ENCODE measurements at places on chromosomes 2 and 18.

- no peak for DNase-seq
These were observed 402.6 kb upstream of the MEIS1 start for GRCh38 chr2:66032226-66032775.

GRCh38 chr2:25979001-25979400 is 3.3 kb downstream of the KIF3C start:
- DNase-seq = no peak

- no peak for DNase-seq
These were observed 20.5 kb upstream of the MYCN start for GRCh38 chr2:15919716-15920434.

DNA sequence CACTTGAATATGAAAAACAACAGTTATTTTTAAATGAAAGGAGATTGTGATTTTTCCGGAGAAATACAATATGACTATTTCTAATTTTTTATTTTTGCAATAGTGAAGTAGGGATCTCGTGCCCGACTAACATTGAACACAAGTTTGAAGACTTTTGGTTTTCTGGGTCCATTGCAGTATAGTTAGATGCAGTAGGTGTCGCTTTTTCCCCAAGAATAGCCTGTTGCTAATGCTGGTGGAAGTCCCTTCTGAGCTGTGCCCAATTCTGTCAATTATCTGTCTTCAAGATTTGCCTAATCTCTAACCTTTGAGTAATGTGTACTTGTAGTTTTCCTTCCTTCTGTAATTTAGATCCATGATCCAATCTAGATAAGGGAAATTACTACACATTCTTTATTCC is 36.5 kb downstream of the SEMA4F start:
- peak; percentile 47 for DNase-seq

GRCh38 chr2:55010149-55010591 is 40.1 kb downstream of the RTN4 start:
- peak; percentile 63 for DNase-seq

- no peak for DNase-seq
These were observed 559.5 kb downstream of the SOCS6 start for GRCh38 chr18:70848329-70848728.

DNA sequence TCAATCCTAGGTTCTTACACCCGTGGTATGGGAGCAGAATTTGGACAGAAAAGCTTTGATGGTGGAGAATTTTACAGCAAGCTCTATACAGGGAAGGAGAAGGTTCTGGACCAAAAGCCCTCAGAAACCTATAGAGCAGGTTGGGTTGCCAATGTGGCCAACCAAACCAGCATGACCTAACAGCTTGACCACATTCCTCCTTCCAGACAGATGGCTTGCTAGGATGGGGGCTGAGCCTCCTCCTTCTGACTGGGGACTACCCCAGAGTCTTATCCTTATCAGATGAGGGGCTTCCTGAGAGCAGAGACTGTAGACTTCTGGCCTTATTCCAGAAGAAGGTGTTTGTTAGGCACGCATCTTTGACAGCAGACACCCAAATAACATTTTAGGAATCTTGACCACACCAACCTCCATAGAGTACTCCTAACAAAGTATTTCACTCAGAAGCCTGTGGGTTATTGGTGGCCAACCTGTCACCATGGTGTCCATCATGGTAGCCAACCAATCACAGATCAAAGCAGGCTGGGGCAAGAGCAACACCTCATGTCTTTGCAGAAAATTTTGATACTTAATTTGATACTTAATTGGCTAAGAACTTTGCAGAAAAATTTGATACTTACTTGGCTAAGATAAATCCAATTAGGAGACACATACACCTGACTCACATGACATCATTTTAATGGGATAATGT is 34.8 kb upstream of the EPAS1 start:
- DNase-seq = no peak

GRCh38 chr2:199704358-199705238 is 146.4 kb downstream of the FTCDNL1 start:
- DNase-seq = peak; percentile 54

DNA sequence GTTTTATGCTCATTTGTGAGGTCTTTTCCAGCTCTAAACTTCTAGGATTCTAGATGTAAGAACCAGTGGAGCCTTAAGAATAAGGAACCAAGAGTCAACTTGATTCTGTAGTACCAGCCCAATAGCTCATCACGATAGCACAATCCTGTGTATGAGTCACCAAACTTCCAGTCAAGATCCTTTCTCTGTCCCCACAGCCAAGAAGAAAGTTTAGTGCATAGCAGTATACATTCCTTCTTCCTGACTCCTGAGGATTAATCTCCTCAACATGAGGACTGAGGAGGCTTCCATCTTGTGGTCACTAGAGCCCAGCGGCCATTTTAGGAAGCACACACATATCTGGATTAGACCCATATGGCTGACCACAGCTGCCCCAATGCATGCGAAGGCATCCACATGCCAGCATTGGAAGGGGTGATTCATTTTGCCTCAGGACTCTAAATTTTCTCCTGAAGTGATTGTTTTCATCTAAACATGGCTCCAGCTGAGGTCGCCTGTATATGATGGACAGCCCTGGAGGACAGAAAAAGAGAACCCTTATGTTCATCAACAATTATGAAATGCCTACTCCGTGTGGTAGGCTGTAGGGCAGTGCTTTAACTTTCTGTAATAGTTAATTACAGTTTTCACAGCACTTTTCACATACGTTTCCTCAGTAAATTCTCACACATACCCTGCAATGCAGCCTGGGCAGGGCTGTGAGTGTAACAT is 53.5 kb downstream of the RASGRP3 start:
- no peak for DNase-seq

GRCh38 chr2:57809230-57809629 is 237.4 kb upstream of the VRK2 start:
- DNase-seq = no peak

DNA sequence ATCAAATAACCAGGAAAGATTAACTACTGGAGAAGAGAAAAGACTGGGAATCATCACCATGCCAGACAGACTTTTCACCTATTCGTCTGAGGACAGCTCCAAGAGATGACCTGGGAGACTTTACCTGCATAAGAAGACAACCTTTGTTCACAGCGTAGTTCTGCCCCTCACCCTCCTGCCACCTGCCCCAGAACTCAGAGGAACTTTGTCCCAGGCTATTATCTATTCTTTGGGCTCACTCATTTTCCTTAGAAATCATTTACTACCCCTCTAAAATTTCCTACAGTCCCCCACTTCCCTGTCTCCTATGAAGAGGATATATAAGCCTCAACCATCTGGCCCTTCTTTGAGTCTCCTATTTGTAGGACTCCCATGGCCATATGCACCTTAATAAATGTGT is 19.3 kb upstream of the COPS8 start:
- no peak for DNase-seq

DNA sequence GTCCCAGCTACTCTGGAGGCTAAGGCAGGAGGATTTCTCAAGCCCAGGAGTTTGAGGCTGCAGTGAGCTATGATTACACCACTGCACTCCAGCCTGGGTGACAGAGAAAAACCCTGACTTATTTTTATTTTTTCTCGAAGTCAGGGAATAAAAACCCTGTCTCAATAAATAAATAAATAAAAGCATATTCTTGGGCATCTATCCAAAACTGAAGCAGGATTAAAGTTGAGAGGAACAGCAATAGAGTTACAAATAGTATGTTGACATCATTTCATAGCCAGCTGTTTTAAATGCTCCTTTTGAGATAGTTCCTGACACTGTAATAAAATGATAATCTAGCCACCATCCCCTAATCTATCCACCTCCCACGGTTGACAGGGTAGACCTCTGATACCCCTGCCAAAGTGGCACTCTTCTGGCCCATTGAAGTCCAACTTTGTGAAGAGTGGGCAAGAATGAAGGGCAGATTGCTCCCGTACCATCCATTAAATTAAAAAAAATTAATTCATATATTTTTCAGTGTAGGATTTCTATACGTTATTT is 42.3 kb upstream of the LPIN2 start:
- DNase-seq = no peak

GRCh38 chr2:112483042-112483473 is 1.1 kb downstream of the TTL start:
- peak; percentile 28 for DNase-seq

GRCh38 chr2:202373490-202373889 is 2.6 kb upstream of the BMPR2 start:
- no peak for DNase-seq

- DNase-seq = no peak
These were observed 569.7 kb downstream of the RIT2 start for GRCh38 chr18:42545825-42546224.

DNA sequence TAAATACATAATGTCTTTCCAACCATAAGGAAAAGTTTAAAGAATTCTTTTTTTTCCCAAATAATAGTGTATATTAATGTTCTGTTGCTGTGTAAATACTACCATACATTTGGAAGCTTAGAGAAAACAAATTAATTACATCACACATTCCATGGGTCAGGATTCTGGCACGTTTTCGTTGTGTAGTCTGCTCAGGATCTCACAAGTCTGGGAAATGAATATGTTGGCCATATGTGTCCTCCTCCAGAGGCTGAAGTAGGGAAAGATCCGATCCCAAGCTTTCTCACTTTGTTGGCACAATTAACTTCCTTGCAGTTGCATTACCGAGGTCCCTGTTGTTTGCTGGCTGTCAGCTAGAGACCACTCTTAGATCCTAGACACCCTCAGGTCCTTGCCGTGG is 83.9 kb downstream of the RPRM start:
- no peak for DNase-seq

- no peak for DNase-seq
These were observed 712.5 kb downstream of the TDRD15 start for GRCh38 chr2:21836261-21836660.

Measured in globus pallidus (tissue), 1 donor.